ENCODE measurements at places on chromosomes 4 and X. TPM values are rescaled to one million over a fixed set of nuclear protein-coding genes. Genes with fewer than 3 reads are reported as not detected.

The RBM47 gene
- total RNA-seq: 524 TPM

- DNase-seq: no peak
Measured at GRCh38 chr4:42615131-42615763, 41.7 kb downstream of the ATP8A1 start.

The CXCL1 gene
- 16.0 TPM for total RNA-seq

- DNase-seq: no peak
Measured at GRCh38 chrX:85897362-85898126, 149.8 kb downstream of the CHM start.

The HSFX3 gene
- not detected for total RNA-seq

The MGAT4D gene
- not detected for total RNA-seq

DNA sequence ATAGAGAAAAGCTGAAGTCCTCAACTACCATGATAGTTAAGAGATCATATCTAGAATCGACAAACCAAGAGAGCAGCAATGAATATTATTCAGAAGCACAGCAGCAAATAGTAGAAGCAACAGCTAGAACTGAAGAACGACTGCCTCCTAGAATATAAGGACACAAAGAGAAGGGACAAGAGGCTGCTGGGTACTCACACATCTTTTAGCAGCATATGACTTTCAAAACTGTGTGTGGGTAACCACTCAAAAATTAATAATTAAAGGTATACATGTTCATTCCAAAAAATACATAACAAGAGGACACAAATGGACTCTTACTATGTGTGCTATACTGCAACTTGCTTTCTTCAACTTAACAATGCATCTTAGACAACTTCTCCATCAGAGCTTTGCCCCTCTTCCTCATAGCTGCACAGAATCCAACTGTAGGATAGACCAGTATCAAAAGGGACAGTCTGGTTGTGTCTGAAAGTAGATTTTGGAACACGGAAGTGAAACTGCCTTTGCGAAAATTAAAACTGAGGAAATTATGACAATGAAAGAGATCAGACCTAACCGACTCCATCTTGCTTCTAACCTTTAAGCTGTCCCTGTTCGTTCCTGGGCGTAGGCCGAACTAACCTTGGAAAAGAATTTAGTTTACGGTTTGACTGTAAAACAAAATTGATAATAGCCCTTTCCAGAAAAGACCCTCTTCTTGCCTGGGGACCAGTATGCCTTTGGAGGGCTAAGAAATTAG is 125.7 kb downstream of the SH3KBP1 start:
- DNase-seq: no peak

The FOXO4 gene
- 152 TPM for total RNA-seq

- DNase-seq: peak; percentile 34
Measured at GRCh38 chrX:154918060-154918483, 31.9 kb downstream of the F8A1 start.

The ITM2A gene
- total RNA-seq: 1.8 TPM

GRCh38 chrX:35406386-35406785 is 391.8 kb upstream of the MAGEB16 start:
- no peak for DNase-seq

GRCh38 chr4:182717788-182718583 is 199.2 kb downstream of the DCTD start:
- DNase-seq: no peak

DNA sequence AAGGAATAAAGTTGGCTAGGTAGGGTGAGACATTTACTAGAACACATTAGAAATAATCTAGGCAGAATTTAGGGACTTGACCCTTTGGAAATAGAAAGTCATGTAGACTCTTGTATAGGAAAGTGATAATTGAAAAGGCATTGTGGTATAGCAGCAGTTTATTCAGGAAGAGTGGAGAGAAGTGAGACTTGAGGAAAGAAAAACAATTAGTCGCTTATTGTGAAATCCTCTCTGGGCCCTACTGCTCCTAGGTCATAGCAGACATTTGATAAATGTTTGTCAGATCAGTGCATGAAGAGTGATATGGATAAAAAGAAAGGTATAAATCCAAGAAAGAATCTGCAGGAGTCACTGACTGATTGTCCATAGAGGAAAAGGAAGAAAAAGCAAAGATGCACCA is 337.6 kb downstream of the HNRNPD start:
- no peak for DNase-seq

DNA sequence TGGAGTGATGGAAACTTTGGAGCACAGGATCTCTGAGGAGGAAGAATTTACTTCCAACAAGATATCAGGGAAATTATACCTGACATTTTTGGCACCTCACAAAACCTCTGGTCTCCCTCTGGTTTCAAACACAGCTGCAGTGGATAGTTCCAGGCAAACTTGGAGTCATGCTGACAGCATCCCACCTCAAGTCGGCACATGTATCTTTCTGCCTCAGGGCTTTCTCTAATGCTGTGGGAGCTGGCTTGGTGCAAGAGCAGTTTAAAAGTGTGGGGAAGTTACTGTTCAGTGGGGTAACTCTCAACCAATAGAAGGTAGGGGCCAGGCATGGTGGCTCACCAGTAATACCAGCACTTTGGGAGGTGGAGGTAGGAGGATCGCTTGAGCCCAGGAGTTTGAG is 207.1 kb upstream of the NHS start:
- no peak for DNase-seq

- no peak for DNase-seq
Measured at GRCh38 chrX:99909946-99910345, 500.1 kb downstream of the PCDH19 start.

The NPNT gene
- total RNA-seq: 25.2 TPM

GRCh38 chrX:129755779-129756650 is 17.2 kb downstream of the XPNPEP2 start:
- DNase-seq: no peak

GRCh38 chrX:110172215-110172614 is 145.7 kb downstream of the AMMECR1 start:
- DNase-seq: no peak

DNA sequence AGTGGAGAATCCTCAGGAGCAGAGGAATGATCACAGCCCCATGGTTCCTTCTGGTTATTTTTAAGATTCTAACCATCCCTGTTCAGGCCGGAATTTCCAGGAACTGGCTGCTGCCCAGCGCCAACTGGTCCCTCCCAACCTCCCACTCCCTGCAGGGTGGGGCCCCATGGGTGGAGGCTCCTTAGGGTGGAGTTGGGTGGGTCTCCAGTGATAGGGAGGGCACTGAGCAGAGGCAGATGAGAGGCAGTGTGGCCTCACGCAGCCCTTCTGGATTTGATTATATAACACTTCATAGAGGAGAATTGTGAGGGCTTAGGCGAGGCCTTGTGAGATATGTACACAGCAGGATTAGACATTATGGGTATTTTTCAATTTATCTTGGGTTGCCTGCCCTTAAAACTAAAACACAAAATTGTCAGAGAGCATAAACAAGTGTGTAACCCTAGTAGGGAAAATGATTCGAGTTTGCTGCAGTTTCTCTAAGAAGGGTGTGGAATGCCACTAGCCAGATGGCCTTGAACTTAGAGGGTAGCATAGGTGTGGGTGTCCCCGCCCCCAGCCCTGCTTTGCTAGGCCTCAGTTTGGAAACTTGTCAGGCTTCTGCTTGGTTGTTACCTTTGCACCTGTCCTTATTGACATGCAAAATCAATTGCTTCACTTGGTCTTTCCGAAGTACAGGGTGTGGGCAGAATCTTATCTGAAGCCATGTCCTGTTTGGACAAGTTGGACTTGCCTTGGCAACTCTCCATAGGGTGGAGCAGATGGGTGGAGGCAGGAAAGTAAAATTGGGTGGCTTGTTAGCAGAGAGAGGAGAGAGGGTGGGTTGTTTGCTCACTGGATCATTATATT is 9.4 kb downstream of the KLF3 start:
- DNase-seq: peak; percentile 93

All from transverse colon (tissue), 4 donors.